HepG2 (cell line): ENCODE measurements at places on chromosomes 2 and 18.

DNA sequence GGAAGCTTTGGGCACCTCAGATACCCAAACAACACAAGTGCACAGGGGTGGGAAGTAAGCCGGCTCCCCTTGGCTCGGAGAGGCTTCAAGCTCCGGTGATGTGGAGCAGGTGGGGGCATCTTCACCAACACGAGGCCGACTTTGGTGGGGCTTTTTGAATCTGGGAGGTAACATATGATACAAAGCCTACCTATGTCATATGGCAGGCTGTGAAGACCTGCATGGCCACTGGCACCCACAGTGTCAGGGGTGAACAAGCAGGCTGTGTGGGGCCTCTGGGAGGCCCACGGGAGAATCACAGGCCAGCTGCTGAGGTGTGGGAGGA, 109.0 kb downstream of the EIPR1 start:
- no peak for DNase-seq

GRCh38 chr2:155830351-155830750, 502.2 kb downstream of the NR4A2 start:
- DNase-seq: no peak

GRCh38 chr2:23241611-23242245, 143.3 kb upstream of the KLHL29 start:
- DNase-seq: no peak

DNA sequence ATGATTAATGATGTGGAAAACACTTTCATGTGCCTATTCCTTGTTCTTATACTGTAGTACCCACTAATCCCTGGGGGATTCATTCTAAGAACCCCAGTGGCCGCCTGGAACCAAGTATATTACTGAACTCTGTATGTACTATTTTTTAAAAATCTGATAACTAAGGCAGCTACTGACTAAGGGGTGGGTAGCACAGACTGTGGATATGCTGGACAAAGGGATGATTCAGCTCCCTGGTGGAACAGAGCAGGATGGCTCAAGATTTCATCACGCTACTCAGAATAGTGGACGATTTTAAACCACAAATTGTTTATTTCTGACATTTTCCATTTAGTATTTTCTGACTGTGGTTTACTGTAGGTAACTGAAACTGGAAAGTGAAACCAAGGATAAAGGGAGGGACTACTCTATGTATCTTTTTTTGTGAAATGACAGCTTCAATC, 41.8 kb upstream of the CDC42EP3 start:
- DNase-seq: no peak

DNA sequence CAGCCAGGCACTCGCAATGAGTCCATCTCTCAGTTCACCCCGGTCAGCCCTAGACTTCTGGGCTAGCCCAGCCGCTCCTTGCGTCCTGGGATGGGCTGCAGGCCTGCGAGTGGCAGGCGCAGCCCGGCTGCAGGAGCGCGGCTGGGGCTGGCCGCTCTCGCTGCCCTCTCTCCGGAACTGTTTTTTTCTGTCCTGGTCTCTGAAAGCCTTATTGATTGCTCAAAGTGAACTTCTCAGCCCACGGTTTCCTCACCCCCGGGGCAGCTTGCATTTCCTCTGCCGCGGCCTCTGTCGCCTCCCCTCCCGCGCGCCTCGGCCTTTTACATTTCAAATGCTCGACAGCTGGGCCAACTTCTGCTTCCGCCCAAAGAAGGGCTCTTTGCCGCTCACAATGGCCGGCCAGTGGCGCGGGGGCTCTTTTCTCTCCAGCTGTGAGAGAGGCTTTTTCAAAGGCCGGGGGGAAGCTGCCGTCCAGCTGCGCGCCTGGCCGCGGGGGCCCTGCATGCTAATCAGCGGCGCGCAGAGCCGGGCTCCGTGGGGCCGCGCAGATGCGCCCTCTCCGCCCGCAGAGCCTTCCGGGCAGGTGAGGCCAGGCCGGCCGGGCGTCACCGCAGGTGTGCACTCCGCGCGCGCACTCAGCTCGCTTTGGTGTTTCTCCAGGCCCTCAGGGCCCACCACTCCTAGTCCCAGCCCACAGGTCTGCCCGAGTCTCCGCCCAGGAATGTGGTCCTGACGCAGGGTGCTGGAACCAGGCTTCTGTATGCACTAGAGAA, 513.8 kb downstream of the RNF144A start:
- DNase-seq: no peak

DNA sequence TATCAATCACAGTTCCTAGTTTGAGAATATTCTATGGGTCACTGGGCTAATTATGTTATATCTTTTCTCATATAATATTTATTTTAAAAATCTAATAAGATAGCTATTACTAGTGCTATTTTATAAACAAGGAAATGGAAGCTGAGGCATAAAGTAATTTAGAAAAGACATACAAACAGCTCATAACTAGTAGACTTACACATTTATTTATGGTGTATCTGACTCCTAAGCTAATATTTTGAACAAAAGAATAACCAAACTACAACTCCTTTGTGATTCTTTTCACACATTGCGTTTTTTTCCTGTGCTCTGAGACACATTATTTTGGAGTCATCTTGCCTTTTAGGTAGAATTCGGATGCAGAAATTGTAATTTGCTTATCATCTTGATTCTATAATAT, 742.0 kb upstream of the LRRTM4 start:
- DNase-seq: no peak

DNA sequence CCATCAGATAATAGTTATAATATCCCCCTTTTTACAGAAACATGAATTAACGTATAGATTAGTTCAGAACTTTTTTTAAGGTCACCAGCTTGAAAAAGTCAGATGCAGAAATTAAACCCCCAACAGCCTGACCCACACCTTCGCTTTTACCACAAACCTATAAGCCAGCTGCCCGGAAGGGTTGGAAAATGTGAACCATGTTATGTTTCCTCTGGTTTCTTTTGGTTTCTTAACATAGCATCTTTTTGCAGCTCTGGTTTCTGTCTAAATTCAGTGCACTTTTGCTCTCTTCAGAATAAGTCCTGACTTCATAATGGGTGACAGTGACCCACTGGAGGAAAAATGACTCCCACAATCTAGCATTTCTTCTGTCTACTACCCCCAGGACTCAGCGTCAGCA, 381.7 kb upstream of the DDX18 start:
- no peak for DNase-seq

GRCh38 chr2:16900405-16901025, 234.9 kb upstream of the CYRIA start:
- DNase-seq: peak; percentile 55

DNA sequence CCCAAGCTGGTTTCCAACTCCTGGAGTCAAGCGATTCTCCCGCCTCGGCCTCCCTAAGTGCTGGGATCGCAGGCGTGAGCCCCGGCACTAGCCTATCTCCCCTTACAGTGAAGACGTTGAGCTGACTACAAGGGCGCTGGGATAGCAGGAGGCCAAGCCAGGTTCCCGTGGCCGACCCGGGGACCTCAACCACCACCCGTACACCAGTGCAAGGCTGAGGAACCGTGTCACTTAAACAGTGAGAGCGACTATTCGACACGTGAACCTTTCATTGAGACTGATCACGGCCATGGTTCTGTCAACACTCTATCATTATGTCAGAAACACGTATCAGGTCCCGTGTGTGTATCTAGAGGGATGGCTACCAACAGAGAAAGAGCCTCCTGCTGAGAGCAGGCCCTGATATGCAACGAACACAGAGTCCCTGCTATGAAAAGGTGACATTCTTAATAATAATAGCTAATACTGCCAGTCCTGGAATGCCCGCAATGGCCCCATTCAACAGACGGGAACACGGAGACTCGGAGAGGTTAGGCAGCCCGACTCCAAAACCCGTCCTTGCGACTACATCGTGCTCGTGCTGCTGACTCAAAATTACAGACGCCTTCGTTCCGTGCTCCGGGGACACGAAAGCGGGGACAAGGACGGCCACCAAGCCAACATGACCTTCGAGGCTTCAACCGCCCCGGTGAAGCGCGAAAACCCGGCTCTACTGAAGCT, 833 bp downstream of the AFG3L2 start:
- DNase-seq: peak; percentile 35

GRCh38 chr2:240557808-240558207, at the start of gene ANKMY1:
TSS of gene ANKMY1 (minus strand) at chr2:240557988. CDS start at chr2:240557335, 653 bp downstream.
- DNase-seq: no peak

GRCh38 chr2:223404616-223405015, 197.5 kb downstream of the SCG2 start:
- DNase-seq: no peak
